ENCODE measurements at places on chromosomes 2 and 18.

DNA sequence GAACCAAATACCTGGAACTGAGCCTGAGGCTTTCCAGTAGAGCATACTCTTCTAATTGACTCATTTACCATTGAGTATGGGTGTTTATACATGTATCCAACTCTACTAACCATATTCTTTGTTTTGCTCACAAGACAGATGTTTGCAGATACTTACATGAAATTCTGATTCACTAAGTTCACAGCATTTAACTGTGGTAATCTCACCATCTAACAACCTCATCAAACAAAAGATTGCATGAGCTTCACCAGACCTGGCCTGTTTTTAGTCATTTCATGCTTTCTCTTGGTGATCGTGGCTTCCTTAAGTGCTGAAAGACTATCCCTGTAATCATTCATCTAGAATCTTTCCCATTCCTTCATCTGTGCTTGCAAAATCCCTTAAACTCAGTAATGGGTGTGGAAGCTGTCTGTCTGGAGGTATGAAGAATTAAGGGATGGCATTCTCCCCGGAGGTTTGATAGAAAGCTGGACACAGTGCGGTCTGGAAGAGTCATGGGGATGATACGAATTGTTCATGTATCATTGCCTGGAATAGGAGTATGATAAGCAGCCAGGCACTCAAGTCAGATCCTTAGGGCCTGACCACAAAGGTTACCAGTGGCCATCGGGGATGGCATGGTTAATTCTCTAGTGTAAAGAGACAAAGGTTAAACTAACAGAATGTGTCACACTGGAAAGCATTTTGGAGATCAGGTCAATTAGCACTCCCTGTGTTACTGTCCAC, 42.0 kb upstream of the IL1R1 start:
- DNase-seq, result peak; percentile 62

DNA sequence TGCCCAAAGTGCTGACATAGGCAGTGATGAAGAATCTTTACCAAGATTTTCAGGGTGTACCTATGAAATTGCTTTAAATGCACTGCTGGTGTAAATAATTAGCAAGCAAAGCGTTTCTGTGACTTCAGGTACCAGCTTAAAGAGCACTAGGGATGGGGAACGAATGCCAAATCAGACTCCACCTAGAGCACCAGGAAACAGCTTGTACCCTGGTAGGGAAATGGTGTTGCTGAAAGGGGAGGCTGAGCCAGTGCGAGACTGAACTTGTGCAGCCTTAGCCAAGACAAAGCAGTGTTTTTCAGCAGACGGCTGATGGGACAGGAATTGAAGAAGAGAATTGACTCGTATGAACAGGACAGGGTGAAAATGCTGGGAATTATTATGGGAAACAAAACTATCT, 65.6 kb downstream of the TWSG1 start:
- no peak for DNase-seq

DNA sequence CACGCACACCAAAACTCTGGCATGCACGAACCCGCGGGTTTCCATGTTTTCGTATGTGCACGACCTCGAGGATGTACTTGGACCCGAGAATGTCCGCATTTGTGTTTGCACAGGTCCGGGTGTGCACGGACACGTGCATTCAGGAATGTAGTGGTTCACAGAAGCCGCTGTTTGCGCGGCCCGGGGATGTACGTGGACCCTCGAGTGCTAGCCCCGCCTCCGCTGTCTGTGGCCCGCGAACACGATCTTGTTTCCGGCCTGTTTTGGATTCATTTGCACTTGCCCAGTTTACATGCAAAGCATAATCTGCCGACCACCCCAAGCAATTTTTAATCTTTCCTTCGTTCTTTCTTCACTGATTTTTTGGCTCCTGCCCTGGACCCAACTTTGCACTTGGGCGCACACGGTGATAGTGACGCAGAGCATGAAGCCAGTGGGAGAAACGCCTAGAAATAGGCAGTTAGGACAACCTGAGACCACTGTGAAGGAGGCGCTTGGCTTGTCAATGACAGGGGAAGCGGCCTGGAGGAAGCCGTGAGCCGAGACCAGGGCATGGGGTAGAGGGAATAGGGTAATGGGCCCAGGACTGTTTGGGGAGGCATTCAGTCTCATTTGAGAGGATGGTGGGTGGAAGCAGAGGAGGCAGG, 45.4 kb upstream of the PTMA start:
- DNase-seq, result no peak

DNA sequence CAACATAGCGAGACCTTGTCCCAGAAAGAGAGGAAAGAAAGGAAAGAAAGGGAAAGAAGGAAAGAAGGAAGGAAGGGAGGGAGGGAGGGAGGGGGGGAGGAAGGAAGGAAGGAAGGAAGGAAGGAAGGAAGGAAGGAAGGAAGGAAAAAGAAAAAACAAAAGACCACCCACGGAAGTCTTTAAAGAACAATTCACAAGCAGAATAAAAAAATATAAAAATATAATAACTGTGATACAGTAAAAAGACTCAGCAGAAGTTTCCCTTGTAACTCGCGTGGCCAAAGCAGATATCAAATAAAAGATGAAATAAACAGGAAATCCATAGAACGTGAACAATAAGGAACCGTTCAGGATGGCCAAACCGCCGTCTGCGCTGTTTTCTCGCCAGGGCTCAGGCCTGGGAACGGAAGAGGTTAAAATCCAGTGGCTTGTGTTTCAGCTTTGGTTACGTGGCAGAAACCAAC, 1.2 kb upstream of the SLC1A4 start:
- no peak for DNase-seq

All from fibroblast of skin of scalp (primary cell).